ENCODE measurements at places on chromosomes 6 and 20.

GRCh38 chr6:43871284-43871683, 101.3 kb downstream of the VEGFA start:
- DNase-seq = no peak

DNA sequence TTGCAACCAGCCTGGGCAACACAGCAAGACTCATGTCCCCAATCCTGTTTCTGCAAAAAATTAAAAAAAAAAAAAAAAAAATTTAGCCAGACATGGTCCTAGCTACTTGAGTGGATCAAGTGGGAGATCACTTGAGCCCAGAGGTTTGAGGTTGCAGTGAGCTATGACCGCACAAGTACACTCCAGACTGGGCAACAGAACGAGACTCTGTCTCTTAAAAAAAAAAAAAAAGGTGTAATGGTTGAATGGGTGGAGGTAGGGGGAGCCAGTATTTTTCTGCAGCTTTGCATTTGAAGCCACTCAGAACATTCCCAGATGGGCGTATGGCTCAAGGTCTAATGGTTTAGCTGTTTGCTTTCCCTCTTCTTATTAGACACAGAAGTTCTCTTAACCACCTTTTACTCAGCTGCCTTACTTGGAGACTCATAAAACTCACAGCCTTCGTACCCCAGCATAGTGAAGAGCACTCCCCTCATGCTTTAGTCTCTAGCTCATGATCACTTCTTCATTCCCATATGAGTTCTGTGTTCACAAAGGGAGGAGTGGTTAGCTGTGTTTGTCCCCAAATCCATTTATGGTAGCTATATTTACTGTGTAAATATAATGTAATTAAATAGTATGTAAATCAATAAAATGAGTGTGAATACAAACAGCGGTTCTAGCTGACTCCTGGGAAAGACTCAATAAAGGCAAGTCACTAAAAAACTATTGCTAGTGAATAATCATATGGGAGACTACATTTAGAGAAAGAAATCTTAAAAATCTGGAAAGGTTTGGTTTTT, 9.0 kb downstream of the FKBP1A start:
- DNase-seq = no peak

- no peak for DNase-seq
Observed at GRCh38 chr6:96963809-96964208, 39.3 kb downstream of the KLHL32 start.

DNA sequence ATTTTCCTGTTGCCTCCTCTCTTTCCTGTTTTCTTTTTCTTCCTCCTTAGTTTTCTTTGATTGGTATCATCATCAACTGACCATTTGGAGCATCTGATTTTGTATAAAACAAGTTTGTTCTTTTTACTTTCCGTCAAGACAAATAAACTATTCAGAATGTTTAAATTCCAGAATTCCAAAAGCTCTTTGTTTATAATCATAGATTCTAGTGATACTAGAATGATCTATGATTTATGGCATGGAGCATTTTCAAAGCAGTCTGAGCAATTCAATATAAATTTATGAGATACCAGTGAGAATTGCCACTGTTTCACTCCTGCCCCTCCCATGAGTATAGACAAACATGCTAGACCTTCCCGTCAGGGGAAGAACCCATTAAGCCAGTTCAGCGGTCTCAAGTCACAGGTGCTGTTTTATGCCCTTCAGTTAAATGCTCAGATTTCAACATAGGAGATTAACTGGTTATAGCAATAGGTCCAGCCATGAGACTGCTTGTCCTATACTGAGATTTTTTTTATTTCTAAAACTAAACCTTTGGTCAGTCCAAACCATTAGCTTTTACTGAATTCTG, 60.7 kb downstream of the GRIK2 start:
- DNase-seq = no peak

DNA sequence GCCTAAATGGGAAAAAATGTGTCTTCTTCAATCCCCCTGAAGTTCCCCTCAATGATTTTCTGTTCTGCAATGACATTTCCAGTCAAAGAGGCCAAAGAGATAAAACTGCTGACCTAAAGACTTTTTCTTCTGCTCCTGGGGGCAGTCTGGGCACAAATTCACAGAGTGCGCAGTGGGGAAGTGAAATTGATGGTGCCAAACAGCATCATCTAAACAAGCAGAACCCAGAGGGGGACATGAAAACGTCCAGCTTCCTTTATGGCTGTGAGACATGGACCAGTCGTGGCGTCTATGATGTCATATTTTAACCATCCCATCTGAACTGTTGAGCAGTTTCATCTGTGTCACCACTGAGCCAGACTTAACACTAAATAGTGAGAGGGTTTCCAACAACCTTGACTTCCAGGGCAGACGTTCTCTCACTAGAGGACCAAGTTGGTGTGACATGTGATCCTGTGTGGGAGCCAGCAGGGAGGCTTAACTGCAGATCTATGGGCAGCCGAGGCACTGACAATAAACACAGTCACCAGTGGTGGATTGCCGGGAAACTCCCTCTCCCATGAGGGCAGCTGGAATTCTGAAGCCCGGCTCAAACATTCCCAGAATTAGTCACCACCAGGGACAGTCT, 12.4 kb downstream of the SCML4 start:
- no peak for DNase-seq

DNA sequence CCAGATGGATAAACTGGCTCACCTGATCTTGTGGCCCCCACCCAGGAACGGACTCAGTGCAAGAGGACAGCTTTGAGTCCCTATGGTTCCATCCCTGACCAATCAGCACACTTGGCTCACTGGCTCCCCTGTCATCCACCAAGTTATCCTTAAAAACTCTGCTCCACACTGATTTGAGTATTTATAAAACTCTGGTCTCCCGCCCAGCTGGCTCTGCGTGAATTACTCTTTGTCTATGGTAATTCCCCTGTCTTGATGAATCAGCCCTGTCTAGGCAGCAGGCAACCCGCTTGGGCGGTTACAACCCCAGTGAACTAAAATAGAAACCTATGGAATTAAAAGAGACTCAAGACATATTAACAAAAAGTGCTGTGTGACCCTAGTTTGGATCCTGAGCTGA, 38.1 kb upstream of the CD83 start:
- DNase-seq = no peak

- DNase-seq = no peak
Observed at GRCh38 chr6:36713846-36714245, 16.2 kb downstream of the RAB44 start.

DNA sequence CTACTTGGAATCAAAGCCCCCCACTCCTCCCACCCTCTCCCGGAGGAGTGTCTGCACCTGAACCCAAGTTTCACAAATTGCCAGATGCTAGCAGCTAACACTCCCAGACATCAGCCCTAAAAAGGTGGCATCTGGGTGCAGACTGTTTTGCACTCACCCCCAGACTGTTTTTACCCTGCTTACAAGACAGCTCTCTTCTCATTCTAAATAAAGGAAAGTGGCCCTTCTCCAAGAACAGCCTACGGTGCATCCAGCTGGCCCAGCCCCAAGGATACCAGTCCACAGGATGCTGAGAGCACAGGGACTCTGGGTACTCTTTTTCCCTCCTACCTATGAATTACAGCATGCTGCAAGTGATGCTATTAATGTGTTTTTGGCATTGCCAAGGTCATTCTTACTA, 842.0 kb upstream of the FLRT3 start:
- no peak for DNase-seq

DNA sequence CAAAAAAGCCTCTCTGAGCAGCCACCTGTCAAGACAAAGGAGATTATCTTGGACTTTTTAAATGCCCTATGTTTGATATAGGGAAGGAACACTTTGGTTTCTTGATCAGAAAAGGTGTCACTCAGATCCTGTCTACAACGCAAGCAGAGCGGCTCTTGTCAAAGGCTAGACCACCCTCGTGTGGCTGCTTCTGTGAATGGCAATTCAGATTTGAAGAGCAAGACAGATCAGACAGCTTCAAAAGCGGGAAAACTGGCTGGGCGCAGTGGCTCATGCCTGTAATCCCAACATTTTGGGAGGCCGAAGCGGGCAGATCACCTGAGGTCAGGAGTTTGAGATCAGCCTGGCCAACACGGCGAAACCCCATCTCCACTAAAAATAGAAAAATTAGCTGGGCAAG, 10.1 kb upstream of the NXT1 start:
- no peak for DNase-seq

- no peak for DNase-seq
Observed at GRCh38 chr6:21395121-21395520, 198.4 kb upstream of the SOX4 start.

- DNase-seq = no peak
Observed at GRCh38 chr20:37877832-37878772, 24.8 kb upstream of the VSTM2L start.

Measured in stimulated activated CD4-positive, alpha-beta T cell treated with anti-CD3 and anti-CD28 coated beads, Interleukin-12 subunit alpha, Interleukin-12 subunit beta, amount 100 ng/mL, for 24 hours (primary cell).